ENCODE measurements at places on chromosomes 16 and 17.

DNA sequence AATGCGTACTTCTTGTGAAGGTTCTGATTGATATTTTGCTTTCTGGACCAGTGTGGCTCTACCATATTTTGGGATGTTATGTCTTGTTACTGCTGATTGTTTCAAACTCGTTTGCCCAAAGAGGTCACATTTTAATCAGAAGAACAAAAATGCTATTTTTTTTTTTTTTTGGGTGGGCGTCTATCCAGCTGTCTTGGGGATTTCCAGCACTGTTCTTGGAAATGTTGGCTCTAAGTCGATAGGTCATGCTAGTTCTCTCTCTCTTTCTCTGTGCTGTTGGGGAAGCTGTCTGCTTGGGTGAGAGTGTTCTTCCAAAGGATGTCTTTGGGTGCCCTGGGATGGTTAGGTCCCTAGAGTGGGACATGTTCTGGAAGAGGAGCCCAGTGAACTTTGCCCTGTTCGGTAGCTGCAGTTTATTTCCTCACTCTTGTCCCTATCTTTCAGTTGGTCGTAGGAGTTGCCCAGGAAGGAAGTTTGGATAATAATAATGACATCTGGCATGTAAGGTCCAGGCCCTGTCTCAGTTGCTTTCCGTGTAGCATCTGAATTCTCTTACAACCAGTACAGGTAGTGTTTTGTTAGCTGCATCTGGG lies 2.9 kb downstream of the IRF8 start:
- DNase-seq, result no peak

DNA sequence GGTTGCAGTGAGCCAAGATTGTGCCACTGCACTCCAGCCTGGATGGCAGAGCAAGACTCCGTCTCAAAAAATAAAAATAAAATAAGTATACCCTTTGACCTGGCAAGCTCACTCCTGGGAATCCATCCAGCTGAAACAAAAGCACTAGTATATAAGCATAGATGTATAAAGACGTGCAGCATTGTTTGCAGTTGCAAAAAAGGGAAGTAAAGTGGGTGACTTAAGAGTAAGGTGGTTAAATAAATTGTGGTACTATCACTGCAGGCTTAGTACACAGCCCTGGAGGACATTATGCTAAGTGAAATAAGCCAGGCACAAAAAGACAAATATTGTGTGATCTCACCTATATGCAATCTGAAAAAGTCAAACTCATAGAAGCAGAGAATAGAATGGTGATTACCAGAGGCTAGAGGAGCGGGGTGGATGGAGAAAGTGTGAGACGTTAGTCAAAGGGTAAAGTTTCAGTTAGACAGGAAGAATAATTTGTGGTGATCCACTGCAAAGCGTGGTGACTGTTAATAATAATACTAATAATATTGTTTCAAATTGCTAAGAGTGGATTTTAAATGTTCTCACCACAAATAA lies 113.0 kb downstream of the MYO1D start:
- DNase-seq, result no peak

GRCh38 chr16:70523076-70523742 lies at the start of gene COG4:
COG4 (minus strand) TSS chr16:70523554; CDS start chr16:70523543, 11 bp downstream.
- peak; percentile 85 for DNase-seq

GRCh38 chr16:73042807-73043206 lies 5.1 kb downstream of the ZFHX3 start:
- no peak for DNase-seq

- peak; percentile 51 for DNase-seq
Measured at GRCh38 chr17:16926061-16926511, 45.8 kb downstream of the TNFRSF13B start.

GRCh38 chr17:34368196-34368945 lies 5.3 kb upstream of the CCL1 start:
- no peak for DNase-seq

DNA sequence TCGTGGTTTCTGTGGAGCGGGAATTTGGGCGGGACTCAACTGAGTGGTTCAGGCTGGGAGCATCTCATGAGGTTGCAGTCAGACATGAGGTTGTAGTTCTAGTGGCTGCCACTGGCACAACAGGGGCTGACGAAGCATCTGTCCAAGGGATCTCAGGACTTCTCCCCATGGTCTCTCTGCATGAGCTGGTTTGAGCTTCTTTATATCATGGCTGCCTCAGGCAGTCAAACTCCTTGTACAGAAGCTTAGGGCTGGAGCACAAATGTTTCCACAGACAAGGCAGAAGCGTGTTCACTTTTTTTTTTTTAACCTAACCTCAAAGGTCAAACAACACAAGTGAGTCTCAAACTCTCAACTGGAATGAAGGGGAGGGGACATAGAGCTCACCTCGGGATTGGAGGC lies 243.3 kb downstream of the MSI2 start:
- DNase-seq, result no peak

GRCh38 chr16:79089735-79090284 lies 510.7 kb downstream of the MAF start:
- no peak for DNase-seq

DNA sequence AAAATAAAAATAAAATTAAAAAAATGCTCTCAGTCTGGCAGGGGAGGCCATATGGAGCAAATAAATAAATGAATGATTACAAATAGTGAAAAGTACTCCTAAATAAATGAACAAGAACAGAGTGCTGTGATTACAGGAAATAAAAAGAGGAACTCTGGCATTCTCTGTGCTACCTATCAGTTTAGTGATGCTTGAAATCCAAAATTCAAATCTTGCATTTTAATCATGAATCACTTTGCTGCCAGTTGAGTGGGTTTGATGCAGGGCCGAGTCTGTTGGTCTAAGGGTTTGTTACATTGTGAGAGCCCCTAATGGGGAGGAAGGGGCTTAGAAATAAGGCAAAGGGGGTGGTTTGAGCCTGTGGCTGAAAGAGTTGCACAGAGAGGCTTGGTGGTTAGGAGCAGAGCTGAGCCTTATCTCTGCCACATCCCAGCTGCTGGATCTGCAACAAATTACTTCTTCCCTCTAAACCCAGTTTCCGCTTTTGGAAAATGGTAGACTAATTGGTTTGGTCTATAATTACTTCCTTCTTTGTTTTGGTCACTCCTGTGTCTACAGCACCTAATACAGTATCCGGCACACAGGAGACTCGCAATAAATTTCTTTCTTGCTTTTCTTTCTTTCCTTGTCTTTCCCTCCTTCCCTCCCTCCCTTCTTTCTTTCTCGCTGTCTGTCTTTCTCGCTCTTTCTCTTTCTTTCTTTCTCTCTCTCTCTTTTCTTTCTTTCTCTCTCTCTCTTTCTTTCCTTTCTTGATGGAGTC lies 6.3 kb upstream of the ABCC1 start:
- DNase-seq, result no peak

GRCh38 chr17:4678448-4679026 lies 25.4 kb downstream of the PELP1 start:
- DNase-seq, result no peak

DNA sequence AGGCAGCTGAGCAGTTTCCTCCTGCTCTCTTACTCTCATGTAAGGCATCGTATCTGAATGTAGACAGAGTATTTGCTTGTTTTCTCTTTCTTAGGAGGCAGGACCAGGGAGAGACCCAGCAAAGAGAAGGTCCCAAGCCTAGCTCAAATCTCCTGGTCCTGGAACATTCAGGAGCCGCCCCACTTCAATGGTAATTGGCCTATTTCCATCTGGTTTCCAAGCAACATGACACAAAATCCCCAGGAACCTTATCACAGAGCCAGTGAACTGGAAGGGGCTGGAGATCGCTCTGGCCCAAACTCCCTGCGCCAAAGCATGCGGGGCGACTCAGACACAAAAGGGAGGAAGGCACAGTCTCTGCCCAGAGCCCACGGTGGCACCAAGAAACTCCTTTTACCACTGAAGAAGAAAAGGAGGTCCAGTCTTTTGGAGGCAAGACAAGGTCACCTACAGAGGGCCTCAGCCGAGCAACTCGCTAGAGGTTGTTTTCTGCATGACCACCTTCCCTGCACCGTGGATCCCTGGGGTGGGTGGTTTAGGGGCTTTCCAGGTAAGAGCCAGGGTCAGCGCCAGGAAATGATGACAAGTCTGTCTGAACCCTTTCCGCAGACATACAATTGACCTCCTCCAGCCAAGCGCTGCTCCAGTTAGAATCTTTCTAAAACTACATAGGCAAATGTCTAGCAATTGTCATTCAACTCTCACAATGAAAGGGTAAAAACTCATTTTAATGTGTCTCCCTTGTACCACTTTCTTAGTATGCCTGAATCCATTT lies 394.7 kb downstream of the SOX9 start:
- no peak for DNase-seq

GRCh38 chr17:44069974-44070454 lies 521 bp upstream of the G6PC3 start:
- no peak for DNase-seq

DNA sequence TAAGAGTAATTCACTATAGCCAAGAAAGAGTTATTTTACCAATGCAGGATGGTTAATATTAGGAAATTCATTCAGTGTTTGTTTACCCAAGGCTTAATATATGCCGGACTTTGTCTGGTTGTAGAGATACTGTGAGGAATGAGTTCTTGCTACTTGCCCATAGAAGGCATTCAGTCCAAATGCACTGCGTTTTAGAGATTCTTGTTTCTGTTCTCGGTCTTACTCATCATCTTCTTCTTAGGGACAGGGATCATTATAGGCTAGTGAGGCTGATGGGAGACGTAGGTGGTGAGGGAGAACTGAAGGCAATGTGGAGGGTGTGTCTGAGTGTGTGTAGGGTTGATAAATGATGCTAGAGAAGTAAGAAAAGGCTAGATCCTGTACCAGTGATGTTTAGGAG lies 90.7 kb downstream of the OR1D5 start:
- DNase-seq, result no peak

GRCh38 chr16:88622125-88622524 lies 16.2 kb upstream of the IL17C start:
- DNase-seq, result no peak

GRCh38 chr17:76014925-76015261 lies 12.2 kb downstream of the EVPL start:
- no peak for DNase-seq

- DNase-seq, result no peak
Measured at GRCh38 chr16:85618521-85618920, 5.4 kb downstream of the GSE1 start.

GRCh38 chr17:41784207-41784744 lies 2.2 kb downstream of the JUP start:
- no peak for DNase-seq

GRCh38 chr16:24114876-24115275 lies 141.3 kb upstream of the CACNG3 start:
- no peak for DNase-seq

- no peak for DNase-seq
Measured at GRCh38 chr16:10754941-10755340, 11.3 kb downstream of the NUBP1 start.

GRCh38 chr17:54860617-54861470 lies 39.8 kb upstream of the TOM1L1 start:
- DNase-seq, result no peak

DNA sequence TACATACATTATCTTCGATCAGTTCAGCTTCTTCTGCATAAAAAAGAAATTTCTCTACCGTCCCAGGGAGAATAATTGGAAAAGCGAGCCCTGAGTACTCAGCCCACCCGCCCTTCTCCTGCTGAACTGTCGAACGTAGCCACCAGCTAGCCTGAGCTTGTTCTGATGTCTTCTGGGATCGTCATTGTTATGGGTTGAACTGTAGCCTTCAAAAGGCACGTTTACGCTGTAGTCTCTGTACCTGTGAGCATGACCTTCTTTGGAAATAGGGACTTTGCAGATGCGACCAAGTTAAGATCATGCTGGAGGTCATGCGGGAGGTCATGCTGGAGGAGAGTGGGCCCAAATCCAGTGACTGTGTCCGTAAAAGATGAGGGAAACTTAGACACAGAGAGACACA lies 86.2 kb downstream of the CMIP start:
- DNase-seq, result no peak

GRCh38 chr17:77618731-77619130 lies 339.8 kb upstream of the TNRC6C start:
- no peak for DNase-seq

DNA sequence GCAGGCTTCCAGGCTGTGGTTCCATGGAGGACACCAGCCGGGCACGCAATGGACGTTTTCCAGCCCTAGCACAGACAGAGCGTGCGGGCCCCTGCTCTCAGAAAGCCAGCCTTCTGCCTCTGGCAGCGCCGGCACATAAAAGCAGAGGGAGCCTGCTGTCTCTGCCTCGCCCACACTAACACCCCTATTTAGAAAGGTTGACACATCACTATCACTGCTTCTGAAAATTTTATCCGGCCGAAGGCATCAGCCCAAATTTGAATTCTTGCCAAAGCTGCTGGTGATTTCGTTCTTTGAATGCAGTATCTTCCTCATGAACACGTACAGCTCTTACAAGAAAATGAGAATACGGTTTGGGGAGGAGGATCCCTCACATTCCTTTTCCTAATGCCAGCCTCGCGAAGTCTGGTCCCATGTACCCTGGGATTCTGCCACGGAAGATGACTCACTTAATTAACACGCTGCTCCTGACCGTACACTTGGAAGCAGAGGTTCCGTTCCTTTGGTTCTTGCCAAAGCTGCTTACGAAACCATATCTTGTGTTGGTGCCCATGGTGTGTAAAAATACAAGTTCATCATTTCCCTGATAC lies 1.3 kb upstream of the RAB11FIP3 start:
- peak; percentile 94 for DNase-seq

DNA sequence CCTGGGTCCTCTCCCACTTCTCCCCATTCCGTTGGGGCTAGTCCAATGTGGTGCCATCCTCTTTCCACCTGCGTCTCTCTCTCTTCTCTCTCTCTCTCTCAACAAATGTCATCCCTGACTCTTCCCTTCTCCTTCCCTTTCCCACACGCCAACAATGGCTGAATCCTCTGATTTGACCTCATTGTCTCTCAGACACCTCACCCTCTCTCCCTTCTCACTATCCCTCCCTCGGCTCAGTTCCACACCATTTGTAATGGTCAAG lies 628 bp upstream of the ZNF18 start:
- DNase-seq, result no peak

DNA sequence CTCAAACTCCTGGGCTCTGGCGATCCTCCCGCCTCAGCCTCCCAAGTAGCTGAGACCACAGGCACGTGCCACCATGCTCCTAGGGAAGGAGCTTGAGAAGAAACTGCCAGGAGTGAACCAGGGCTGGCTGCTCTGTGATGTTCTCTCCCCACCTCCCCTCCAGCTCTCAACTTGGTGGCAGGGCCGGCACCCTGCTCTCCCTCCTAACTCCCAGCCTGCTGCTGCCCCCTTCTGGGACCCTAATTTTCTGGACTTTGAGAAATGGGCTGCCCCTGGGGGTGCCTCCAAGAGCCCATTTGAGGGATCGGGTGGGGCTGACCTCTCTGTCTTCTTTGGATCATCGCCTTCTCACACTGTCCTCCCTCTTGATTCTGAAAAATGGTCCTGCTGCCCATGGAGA lies 14.9 kb upstream of the STAT3 start:
- no peak for DNase-seq

- no peak for DNase-seq
Measured at GRCh38 chr16:50263940-50264929, 2.1 kb upstream of the ADCY7 start.

GRCh38 chr17:57084361-57084801 lies 665 bp upstream of the AKAP1 start:
- DNase-seq, result no peak

GRCh38 chr17:74446551-74447500 lies 14.9 kb downstream of the GPRC5C start:
- no peak for DNase-seq

- no peak for DNase-seq
Measured at GRCh38 chr16:50500171-50500874, 47.9 kb upstream of the NKD1 start.

- no peak for DNase-seq
Measured at GRCh38 chr17:52025236-52025635, 133.3 kb downstream of the CA10 start.
